ENCODE measurements at places on chromosomes 11 and 22. TPM values are rescaled to one million over a fixed set of nuclear protein-coding genes. Genes with fewer than 3 reads are reported as not detected.
A peak's percentile ranks its signal among the peaks of the same experiment; 100 is the strongest.

ROBO4 gene
- 15.9 TPM for total RNA-seq

DNA sequence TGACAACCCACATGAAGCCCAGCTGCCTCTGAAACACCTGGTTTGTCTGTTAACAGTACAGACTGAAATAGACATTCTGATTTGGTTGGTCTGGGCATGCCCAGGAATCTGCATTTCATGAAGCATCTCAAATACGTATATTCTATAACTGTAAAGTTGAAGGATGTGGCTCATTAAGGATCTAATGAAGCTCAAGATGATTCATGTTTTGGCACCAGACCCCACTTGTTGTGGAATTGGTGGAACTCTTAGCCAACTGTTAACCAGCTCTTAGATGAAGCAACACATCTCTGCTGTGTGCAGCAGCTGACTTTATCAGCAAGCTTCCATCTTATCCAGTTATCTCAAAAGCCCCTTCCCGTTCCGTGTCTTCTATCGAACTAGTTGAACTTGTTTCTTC, 232.2 kb downstream of the INSC start:
- no peak for DNase-seq

- DNase-seq = no peak
These were observed 27.8 kb upstream of the GRAMD4 start for GRCh38 chr22:46592390-46592872.

DNA sequence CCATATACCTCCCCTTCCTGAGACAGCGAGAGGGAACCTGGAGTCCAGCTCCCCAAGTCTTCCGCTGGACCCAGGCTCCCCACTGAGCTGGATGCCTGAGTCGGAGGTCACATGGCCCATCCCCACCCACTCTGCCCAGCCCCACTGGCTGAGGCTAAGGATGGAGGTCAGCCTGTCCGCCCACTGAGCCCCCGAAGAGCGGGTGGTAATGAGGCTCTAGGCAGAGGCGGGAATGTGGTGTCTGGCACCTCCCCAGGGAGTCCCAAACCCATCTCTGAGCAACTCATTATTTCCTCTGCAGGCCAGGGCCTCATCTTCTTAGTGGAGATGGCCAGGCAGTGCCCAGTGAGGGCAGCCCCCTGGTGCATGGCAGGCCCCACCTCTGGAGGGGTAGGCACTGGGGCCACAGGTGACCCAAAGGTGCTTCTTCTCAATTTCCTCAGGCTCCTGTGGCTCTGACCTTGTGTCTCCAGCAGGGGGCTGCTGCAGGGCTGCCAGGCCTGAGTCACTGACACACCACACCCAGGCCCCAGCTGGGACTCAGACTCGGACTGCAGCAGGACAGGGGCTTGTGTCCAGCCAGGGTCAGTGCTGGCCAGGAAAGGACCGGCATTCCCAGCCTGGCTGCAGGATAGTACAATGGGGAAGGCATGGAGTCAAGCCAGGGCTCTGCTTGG, 10.2 kb upstream of the PDE2A start:
- DNase-seq = peak; percentile 81

LRRC56 gene
- total RNA-seq = 0.38 TPM

DNA sequence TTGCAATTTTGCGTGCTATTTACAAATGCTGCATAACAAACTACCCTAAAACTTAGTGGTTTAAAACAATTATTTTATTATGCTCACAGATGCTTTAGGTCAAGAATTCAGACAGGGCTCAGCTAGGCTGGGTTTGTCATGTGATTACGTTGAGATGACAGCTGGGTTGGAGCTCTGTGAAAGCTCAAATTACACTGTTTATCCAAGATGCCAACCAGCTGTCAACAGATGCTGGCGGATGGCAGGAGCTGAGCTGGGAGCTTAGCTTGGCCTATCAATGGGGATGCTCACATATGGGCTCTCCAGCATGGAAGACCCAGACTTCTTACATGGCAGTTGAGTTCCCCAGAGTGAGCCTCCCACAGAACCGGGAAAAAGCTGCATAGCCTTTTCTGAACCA, 62.7 kb downstream of the STK33 start:
- DNase-seq = no peak

GRCh38 chr22:22666307-22667091, 22.1 kb downstream of the GGTLC2 start:
- DNase-seq = no peak

PLEKHB1 gene
- total RNA-seq = 31.2 TPM

FAM111B gene
- total RNA-seq = not detected

DNA sequence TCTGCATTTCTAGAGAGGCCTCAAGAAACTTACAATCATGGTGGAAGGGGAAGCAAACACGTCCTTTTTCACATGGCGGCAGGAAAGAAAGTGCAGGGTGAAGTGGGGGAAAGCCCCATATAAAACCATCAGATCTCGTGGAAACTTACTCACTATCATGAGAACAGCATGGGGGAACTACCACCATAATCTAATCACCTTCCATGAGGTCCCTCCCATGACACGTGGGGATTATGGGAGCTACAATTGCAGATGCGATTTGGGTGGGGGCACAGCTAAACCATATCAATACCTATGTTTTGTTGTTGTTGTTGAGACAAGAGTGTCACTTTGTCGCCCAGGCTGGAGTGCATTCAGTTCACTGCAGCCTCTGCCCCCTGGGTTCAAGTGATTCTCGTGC, 29.9 kb downstream of the SFI1 start:
- no peak for DNase-seq

GRCh38 chr11:128573638-128574037, 13.7 kb downstream of the ETS1 start:
- no peak for DNase-seq

GRCh38 chr22:49503321-49503720, 324.4 kb downstream of the BRD1 start:
- no peak for DNase-seq

DNA sequence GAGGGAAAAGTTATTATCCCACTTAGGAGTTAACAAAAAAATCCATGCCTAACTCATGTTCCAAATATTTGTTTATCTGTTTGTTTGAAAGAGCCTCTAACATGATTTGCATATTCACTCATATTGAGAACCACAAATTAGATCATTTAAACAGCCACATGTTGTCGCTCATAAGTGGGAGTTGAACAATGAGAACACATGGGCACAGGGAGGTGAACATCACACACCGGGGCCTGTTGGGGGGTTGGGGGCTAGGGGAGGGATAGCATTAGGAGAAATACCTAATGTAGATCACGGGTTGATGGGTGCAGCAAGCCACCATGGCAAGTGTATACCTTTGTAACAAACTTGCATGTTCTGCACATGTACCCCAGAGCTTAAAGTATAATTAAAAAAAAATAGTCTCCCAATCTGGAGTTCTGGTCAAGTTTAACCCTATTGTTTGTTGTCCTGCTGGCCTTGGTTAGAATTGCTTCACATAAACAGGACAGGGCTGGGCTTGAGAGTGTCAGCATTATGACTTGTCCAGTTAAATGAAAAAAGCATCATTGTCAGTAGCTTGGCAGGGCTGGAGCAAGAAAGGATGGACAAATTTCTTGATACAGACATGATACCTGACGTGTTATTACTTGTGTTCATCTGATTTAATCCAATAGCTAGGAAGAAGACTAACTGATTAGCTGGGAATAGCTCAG, 57.8 kb upstream of the PSMA1 start:
- DNase-seq = no peak

- DNase-seq = no peak
These were observed 10.6 kb downstream of the CTSF start for GRCh38 chr11:66557733-66558326.

DNA sequence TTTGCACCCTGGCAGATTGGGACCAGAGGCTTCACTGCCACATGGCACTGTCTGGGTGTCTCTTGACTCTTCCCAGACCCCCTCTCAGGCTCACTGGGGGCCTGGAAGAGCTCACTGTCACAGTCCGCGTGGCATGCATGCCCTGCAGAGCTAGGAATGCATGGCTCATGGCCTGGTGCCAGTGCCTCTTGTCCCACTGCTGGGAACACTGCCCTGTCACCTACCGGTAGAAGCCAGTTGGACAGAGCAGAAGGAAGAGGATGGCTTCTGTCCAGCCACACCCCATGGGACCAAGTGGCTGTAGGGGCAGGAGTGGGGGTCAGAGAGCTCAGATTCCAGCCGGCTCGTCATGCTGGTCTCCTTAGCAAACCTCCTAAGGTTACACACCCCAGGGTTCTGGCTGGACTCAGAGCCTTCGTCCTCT, 29.7 kb downstream of the MB start:
- peak; percentile 94 for DNase-seq

- DNase-seq = peak; percentile 92
These were observed 47.8 kb downstream of the DBX1 start for GRCh38 chr11:20112291-20113148.

GRCh38 chr11:58617976-58618557, 4.4 kb upstream of the CNTF start:
- no peak for DNase-seq

- no peak for DNase-seq
These were observed 423.9 kb upstream of the CHORDC1 start for GRCh38 chr11:90646706-90647105.

ROBO3 gene
- 5.1 TPM for total RNA-seq

CNGA4 gene
- not detected for total RNA-seq

DNA sequence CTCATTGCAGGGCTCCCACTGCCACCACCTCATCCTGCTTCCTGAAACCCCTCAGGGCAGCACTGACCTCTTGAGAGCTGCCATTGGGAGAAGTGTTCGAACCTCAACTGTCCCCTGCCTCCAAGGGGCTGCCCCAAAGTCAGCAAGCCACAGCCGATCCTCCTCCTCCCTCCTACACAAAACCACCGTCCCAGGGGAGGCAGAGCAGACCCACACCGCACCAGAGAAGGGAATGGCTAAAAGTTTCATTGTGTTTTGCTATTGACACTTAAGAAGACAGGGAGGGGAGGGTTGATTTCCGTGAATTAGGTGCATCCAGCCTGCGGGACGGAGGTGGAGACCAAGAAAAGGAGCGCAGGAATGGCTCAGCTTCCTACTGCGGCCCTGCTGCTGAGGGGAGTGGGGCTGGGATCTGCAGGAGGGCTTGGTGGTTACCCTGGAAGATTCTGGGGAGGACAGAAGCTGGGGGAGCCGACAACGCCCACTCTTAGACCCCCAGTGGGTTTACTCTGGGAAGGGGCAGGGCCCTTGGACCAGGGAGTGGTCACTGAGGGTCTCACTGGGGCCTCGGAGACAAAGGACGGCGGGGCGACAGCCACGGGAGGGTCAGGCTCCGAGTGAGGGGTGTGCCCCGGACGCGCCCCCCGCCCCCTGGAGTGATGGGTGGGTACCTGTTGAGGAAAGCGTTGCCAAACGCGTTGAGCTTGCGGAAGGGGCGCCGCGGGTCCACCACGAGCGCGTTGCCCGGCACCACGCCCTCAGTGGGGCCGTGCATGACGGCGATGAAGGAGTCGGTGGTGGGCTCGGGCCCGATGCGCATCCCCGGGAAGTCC, 815 bp downstream of the EHD1 start:
- DNase-seq = no peak

- DNase-seq = no peak
These were observed 84.1 kb downstream of the LARGE2 start for GRCh38 chr11:46006418-46007070.

- DNase-seq = no peak
These were observed 317.8 kb downstream of the BUD13 start for GRCh38 chr11:116454951-116455350.

DNA sequence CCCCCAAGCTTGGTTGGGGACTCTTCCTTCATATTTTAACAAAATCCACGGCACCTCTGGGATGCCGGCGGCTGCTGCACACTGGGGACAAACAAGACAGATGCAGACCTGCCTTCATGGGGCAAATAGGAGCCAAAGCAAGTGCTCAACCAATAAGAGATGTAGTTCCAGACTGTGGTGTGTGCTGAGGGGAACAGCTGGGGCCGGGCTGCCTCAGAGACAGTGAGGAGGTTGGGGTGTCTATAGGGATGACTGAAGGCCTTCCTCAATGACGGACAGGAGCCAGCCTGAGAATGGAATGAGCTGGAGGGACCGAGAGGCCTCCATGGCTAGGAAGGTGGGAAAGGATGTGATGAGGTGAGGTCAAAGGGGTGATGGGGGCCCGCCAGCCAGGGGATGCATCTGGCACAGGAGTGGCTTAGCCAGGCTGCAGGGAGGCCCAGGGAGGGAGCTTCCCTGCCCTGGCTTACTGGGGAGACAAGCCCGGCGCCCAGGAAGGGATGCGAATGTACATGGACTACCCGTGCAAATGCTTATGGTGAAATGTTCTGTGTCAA, 10.3 kb upstream of the CTSD start:
- DNase-seq = peak; percentile 44

GRCh38 chr22:45760682-45761081, 89.0 kb downstream of the ATXN10 start:
- DNase-seq = no peak

- DNase-seq = peak; percentile 82
These were observed 21.8 kb downstream of the SNX19 start for GRCh38 chr11:130894322-130895025.

- peak; percentile 76 for DNase-seq
These were observed at the start of gene IFTAP for GRCh38 chr11:36594316-36594989. IFTAP (plus strand) TSS chr11:36594502; CDS start chr11:36610104, 15,602 bp downstream.

- DNase-seq = no peak
These were observed 154.7 kb upstream of the GUCY1A2 start for GRCh38 chr11:107172996-107173395.

TOM1 gene
- total RNA-seq = 37.5 TPM

GRCh38 chr11:101096036-101096704, 33.4 kb downstream of the PGR start:
- DNase-seq = no peak

SLC22A25 gene
- total RNA-seq = not detected

DNA sequence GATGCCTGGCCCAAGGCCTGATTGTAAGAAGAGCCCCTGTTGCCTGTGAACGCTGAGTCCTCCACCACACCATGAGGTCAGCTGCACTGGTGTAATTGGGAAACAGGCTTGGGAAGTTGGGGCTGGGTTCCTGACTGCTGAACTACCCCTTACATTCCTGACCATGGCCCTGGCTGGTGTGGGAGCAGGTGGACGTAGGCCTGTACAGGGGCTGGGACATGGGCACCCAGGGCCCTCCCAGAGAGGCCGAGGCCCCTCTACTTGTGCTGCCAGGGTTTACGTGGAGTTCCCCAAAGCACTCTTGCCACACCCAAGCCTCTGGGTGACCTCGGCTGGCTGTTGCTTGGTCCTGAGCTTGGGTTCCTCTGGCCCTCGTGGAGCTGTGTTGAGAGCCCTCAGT, 5.4 kb downstream of the RELT start:
- DNase-seq = peak; percentile 83

DNA sequence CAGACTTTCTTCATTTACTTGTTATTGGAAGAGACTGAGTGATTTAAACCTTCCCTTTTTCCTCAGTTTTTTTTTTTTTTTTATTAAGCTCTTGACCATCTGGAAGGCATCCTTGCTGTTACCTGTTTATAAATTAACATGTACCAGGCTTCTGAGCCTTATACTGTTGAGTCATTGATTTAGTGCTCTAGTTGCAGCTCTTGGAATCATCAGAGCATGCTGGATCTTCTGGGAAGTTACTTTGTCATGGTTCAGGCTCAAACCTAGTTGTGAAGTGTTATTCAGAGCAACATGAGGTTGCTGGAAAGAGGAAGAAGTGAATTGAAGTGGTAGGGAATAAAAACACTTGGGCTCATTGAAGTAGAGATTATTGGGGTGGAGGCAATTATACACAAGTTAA, 6.3 kb downstream of the ZDHHC5 start:
- no peak for DNase-seq

Measured in cardiac septum (tissue), 1 donor.